ENCODE measurements at places on chromosomes 2 and 18. TPM values are rescaled to one million over a fixed set of nuclear protein-coding genes. Genes with fewer than 3 reads are reported as not detected.
A peak's percentile ranks its signal among the peaks of the same experiment; 100 is the strongest.

DNA sequence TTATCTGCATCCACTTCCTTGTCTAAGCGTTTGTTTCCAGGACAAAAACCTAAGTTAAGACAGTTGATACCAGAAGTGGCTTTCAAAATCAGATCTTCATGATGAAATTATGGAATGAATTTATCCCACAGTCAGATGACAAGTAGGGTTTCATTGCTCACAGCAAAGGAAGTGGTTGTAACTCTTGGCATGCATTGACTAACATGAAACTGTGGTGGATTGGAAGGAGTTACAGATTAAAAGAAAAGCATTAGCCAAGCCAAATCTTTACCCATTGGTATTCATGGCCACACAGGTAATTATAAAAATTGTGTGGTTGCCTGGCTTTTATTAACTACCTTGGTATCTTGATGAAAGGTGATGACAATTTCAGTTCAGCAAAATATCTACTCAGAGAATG lies 438.0 kb upstream of the NXPH2 start:
- no peak overlapping the region for H3K27ac ChIP-seq
- no peak overlapping the region for H3K4me3 ChIP-seq
- no peak for DNase-seq

The ACMSD gene
- total RNA-seq, result not detected

DNA sequence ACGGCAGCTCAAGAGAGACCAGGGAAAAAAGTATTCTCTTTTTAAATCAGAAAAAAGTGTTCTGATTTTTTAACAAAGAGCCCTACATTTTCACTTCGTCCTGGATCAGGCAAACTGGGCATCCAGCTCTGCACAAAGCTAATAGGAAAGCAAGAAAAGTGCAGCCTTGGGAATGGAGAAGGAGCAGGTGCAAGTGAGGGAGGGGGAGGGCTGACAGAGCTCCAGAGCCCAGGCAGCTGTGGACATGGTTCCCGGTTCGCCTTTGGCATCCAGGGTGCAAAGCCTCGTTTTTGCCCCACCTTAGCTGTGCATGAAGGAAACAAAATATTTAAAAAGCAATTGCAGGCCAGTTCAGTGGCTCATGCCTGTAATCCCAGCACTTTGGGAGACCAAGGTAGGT lies 82.2 kb downstream of the FAM124B start:
- H3K36me3 ChIP-seq, result no peaks in the 10 kb centered on the region
- peaks cover 7% of the 10 kb centered on the region for H3K27me3 ChIP-seq
- no peak overlapping the region for H3K4me3 ChIP-seq
- no peak for DNase-seq
- H3K4me1 ChIP-seq, result no peaks in the 10 kb centered on the region

DNA sequence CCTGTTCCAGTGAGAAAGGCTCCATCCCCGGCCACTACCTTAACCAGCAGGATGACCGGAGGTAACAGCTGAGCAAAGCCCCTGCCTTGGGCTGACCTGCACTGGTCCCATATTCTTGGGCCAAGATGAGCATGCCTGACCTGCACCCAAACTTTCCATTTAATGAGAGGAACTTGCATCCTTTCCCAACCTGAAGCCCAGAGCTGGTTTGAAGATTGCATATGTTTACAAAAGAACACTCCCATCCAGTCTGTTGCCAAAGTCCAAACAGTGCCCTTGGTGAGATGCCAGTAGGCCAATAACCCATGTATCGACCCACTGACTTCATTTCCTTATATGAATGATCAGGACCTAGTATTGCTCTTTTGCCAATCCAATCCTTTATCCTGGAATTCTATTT lies 5.5 kb upstream of the NPAS2 start:
- no peaks in the 10 kb centered on the region for H3K36me3 ChIP-seq
- H3K27me3 ChIP-seq, result peaks cover 3% of the 10 kb centered on the region
- H3K27ac ChIP-seq, result no peak overlapping the region
- no peak overlapping the region for H3K4me3 ChIP-seq

The CDH2 gene
- 2.0 TPM for total RNA-seq

The PLCD4 gene
- total RNA-seq, result 10.7 TPM

GRCh38 chr2:601387-601698 lies 75.9 kb downstream of the TMEM18 start:
- no peak for DNase-seq
- H3K4me3 ChIP-seq, result no peak overlapping the region
- H3K27me3 ChIP-seq, result no peaks in the 10 kb centered on the region
- no peaks in the 10 kb centered on the region for H3K36me3 ChIP-seq
- no peaks in the 10 kb centered on the region for H3K4me1 ChIP-seq

- H3K27me3 ChIP-seq, result no peaks in the 10 kb centered on the region
- H3K4me1 ChIP-seq, result no peaks in the 10 kb centered on the region
- no peaks in the 10 kb centered on the region for H3K36me3 ChIP-seq
Observed at GRCh38 chr2:181364492-181365170, 92.6 kb upstream of the ITGA4 start.

The KIF5C gene
- total RNA-seq, result 0.17 TPM

DNA sequence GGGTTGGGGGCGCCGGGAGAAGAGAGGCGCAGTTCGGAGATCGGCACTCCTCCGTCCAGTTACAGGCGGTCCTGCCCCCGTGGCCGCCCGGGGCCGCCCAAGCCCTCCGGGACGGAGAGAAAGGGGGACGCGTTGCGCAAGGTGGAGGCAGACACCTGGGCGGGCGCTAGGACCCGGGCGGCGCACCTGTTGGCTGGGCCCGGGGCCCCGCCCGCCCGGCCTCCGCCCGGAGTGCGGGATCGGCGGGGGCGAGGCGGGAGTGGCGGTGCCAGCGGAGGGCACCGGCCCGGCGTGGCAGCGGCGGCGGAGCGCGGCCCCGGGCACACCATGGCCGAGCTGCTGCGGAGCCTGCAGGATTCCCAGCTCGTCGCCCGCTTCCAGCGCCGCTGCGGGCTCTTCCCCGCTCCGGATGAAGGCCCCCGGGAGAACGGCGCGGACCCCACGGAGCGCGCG lies at the start of gene SGPP2:
TSS of gene SGPP2 (plus strand) at position 268 of the 453 bp plus-strand sequence. CDS start at position 328, 60 bp downstream.
- no peaks in the 10 kb centered on the region for H3K36me3 ChIP-seq
- no peak within 1 kb of the TSS for H3K27ac ChIP-seq
- H3K4me1 ChIP-seq, result no peaks in the 10 kb centered on the region
- DNase-seq, result no peak
- peaks cover 12% of the 10 kb centered on the region for H3K27me3 ChIP-seq

The IL1F10 gene
- total RNA-seq, result not detected

The ADGRF3 gene
- not detected for total RNA-seq

- no peaks in the 10 kb centered on the region for H3K27me3 ChIP-seq
- peak overlapping the region; percentile 94 for H3K4me3 ChIP-seq
- H3K4me1 ChIP-seq, result peaks cover 23% of the 10 kb centered on the region
- no peak for DNase-seq
Observed at GRCh38 chr2:234955091-234955591, 3.3 kb downstream of the SH3BP4 start.

The DTNA gene
- 28.2 TPM for total RNA-seq

GRCh38 chr2:120180066-120180465 lies 43.1 kb downstream of the TMEM185B start:
- no peak overlapping the region for H3K4me3 ChIP-seq
- no peaks in the 10 kb centered on the region for H3K36me3 ChIP-seq
- no peaks in the 10 kb centered on the region for H3K4me1 ChIP-seq
- H3K27ac ChIP-seq, result no peak overlapping the region

DNA sequence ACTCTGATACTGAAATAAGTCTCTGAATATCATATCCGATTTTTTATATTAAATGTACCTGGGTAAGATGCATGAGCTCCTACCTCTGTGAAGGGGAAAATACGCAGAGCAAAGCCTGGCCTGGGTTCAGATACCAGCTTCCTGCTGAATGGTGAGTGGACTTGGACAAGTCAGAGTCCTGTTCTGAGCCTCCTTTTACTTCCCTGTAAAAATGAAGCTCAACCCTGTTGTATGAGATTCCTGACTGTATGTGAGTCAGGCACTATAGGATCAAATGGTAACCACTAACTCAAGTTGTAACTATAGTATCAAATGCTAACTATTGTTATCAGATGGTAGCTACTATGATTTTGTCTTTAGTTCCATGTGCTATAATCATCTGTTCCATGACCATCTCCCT lies 561.7 kb downstream of the CNTNAP5 start:
- no peaks in the 10 kb centered on the region for H3K4me1 ChIP-seq

- no peaks in the 10 kb centered on the region for H3K27me3 ChIP-seq
- peaks cover 6% of the 10 kb centered on the region for H3K36me3 ChIP-seq
- DNase-seq, result peak; percentile 65
- H3K4me3 ChIP-seq, result peak overlapping the region; percentile 58
- peaks cover 21% of the 10 kb centered on the region for H3K4me1 ChIP-seq
Observed at GRCh38 chr2:28395334-28396061, 2.8 kb downstream of the FOSL2 start.

The KIDINS220 gene
- 91.7 TPM for total RNA-seq
